ENCODE measurements at places on chromosomes 1 and 21. TPM values are rescaled to one million over a fixed set of nuclear protein-coding genes. Genes with fewer than 3 reads are reported as not detected.

DNA sequence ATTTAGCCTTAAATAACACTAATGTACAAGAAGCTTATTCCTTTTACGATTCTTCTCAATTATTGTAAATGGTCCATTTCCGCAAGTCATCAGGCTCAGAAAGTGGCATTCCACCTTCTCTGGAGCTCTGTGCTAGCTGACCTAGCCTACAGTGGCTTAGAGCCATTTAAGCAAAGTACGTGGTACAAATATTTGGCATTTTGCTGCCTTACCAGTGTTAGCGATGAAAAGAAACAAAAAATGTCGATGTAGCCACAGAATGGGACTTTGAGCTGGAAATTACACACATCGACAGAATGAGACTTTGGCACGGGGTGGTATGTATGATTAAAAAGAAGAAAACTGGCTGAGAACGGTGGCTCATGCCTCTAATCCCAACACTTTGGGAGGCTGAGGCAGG, 26.1 kb downstream of the OVAAL start:
- DNase-seq = no peak

- no peak for DNase-seq
These were observed 235.6 kb downstream of the NPHP4 start for GRCh38 chr1:5756434-5757186.

DNA sequence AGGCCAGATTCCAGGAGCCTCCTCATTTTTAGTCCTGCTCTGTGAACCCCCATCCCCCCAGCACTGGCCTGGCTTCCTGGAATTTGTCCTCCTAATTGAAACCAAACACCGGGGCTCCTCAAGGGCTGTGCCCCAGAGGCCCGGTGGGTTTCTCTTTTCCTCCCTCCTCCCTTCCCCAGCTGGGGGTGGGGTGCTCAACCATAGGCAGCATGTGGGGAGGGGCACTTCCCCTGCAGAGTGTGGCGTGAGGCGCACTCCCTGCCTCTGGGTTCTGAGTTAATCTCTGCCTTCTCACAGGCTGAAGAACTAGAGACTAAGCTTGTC, 67.5 kb upstream of the ACOT11 start:
- DNase-seq = no peak

DNA sequence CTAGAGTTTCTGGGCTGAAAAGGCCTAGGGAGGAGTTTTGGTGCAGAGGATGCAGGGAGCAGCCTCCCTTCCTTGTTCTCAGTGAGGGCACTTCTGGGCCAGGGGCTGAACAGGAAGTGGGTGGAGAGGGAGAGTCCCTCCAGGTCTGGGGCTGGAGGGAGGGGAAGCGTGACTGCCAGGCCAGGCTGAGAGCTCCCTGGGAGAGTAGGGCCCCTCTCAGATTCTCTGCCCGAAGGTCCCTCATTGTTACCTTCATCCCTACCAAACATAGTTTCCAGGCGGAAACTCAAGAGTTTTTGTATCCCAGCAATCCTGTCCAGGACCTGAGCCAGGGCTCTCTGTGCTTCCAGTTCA, 36.8 kb downstream of the CITED4 start:
- DNase-seq = no peak

DNA sequence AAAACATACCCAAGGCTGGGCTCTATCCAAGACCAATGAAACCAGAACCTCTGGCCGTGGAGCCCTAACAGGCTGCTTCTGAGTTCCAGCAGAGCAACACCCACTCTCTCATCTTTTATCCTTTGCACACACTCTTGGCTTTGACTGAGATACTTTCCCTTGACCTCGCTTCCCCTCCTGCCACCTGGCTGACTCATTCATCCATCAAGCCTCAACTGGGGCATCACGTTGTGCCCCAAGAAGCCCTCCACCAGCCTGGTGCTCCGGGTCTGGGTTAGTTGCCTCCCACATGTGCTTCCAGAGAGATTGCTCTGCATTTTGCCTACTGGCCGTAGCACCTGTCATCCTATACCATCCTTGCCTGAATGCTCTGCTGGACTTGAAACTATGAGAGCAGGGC, 34.5 kb upstream of the SERBP1 start:
- DNase-seq = no peak

DNA sequence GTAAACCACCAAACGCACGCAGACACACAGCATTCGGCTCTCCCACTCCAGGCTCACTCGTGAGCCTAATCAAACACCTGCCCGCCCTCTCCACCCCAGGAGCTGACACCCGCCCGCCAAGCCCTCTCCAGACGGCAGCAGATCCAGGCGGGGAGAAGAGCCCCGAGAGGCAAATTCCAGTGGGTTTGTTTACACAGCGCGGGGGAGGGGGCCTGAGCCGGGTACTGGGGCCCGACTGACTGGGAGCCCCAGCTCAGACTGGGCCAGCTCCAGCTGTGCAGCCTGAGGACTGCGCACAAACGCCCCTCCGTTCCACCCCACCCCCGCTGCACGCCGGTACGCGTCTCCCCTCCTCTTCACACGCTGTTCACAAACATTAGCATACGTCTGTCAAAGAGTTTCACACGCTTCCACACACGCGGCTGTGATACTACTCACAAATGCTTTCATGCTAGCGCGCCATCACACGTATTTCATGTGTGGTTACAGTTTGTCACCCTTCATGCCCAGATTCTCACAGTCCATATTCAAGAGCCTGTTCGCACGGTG, 1.0 kb upstream of the EFNA1 start:
- DNase-seq = peak; percentile 52

DNA sequence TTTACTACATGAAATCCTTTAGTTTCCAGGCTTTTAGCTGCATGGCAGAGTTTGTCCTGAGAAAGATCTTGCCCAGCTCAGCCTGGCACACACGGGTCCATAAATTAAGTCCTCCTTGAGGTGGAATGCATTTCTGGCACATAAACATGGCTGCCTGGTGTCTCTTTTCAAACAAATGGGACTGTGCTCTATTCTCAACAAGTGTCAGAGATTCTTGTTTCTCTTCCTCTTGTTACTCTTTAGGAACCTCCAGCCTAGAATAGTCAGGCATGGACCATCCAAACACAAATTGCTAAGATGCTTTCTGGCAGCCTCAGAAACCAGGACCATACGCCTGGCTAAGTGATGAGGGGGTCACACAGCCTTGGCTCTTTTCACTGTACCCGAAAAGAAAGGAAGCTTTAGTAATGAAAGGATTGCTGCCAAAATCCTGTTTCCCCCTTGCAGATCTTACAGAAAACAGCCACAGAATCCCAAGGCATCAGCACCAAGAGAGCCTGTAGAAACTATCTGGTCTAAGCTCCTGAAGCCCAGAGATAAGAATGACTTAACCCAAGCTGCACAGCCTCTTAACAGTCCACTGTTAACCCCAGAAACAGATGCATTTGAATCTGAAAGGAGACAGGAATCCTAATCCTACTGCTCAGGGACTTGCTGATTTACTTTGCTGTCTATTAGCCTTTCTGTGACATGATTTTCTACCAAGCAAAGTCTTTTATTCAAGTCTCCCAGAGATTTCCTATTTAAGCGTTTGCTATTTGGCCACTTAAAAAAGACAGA, 31.9 kb upstream of the NRDC start:
- DNase-seq = no peak

- DNase-seq = peak; percentile 38
These were observed at the start of gene AVPR1B for GRCh38 chr1:206117151-206117948. AVPR1B (minus strand) TSS chr1:206117388; CDS start chr1:206116890, 498 bp downstream.

- DNase-seq = peak; percentile 28
These were observed 696 bp downstream of the GUK1 start for GRCh38 chr1:228140724-228141225.

DNA sequence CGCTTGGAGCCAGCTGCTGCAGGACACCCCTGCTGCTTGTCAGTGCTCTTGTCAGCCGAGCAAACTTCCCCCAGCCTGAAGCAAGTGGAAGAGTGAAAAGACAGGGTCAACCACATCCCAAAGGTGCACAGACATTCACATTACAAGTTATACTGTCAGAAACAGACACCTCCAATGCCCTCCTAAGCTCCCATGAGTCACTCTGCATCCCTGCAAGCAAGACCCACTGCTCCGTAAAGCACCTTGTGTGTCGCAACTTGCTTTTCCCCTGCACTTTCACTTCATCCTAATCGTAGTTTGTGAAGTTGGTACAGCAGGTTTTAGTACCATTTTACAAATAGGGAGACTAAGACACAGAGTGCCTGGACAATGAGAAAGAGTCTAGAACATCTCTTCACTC, 51.1 kb downstream of the KCNH1 start:
- no peak for DNase-seq

- no peak for DNase-seq
These were observed 41.6 kb upstream of the SLC6A9 start for GRCh38 chr1:44072821-44073220.

- DNase-seq = no peak
These were observed 49.0 kb downstream of the CACHD1 start for GRCh38 chr1:64518692-64519481.

DNA sequence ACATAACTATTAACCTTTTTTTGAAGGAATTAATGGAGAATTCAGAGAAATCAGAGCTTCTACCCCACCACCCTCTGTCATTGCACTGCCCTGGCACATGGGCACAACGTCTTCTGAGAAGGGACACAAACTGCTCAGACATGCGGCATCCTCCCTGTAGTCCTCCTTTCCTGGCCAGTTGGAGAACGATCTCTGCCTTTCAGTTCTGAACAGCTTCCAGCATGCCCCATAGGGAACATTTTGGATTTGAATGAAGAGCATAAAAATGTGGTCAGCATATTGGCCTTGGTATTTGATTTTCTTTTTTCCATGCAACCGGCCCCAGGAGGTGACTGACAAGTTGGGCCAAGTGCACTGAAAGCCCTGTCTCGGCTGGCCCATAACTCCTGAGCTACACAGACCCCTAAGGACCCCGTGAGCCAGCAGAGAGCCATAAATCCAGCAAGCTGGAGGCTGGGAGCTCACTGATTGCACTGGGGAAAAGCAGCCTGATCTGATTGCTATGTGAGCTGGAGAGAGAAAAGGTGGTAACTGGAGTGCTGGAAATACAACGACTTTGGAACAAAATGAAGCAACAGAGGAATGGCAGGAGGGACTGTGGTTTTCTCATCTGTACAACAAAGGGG, 10.9 kb upstream of the BLACAT1 start:
- no peak for DNase-seq

GRCh38 chr1:23544444-23545389, 13.7 kb upstream of the E2F2 start:
- peak; percentile 86 for DNase-seq

GRCh38 chr1:31509124-31510072, 66.9 kb upstream of the TINAGL1 start:
- peak; percentile 22 for DNase-seq

- no peak for DNase-seq
These were observed 80.3 kb upstream of the ETS2 start for GRCh38 chr21:38725196-38726157.

- DNase-seq = no peak
These were observed 32.5 kb downstream of the MACF1 start for GRCh38 chr1:39236971-39237370.

GRCh38 chr21:28068455-28069358, 924.0 kb downstream of the LTN1 start:
- no peak for DNase-seq

DNA sequence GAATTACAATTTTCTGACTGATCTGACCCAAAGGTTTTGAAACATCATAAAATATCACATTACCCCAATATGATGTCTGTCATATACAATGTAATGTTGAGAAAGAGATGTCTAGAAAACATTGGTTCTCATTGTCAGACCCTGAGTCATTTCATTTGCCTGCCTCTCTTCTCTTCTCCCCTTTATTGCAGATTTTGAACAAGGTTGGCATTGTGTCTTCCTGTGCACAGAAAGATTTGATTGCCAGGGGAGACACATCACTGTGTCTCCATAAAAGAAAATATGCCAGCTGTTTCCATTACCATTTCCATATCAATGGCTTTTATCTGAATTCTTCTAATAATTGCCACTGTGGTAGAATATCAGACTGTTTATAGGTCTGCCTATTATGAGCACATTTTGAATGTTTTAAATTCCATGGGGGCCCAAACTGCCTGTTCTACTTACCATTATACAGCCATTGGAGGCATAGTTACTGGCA, 65.6 kb downstream of the IFI44 start:
- no peak for DNase-seq

GRCh38 chr21:45975020-45975666, 6.4 kb upstream of the COL6A1 start:
- no peak for DNase-seq

- no peak for DNase-seq
These were observed 94.6 kb upstream of the TENT5C start for GRCh38 chr1:117511273-117511672.

- no peak for DNase-seq
These were observed 43.6 kb upstream of the DR1 start for GRCh38 chr1:93302078-93302477.

- DNase-seq = no peak
These were observed 14.7 kb downstream of the ZNF648 start for GRCh38 chr1:182046763-182047162.

DNA sequence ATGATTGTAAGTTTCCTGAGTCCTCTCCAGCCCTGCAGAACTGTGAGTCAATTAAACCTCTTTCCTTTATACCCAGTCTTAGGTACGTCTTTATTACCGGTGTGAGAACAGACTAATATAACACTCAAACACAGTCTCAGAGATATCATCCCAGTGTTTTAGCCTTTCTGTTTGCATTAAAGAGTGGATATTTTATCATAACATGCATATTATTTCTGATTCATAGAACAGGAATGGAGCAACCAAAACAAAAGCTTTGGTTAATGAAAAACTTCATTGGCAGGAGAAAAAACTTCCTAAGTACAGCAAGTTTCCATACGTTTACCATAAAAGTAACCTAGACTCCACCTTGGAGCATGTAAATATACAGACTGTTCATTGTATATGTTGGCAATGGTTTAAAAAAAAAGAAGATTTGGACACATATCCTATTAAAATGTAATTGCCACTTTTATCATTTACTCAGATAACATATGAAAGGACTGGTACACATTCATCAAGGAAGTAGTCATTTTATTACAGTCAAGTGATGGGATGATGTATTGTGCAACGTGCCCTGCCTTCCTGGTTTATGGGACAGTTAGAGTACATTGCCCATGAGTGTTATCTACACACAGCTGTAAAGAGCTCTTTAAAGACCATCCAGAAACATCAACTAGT, 144.8 kb downstream of the ETS2 start:
- peak; percentile 91 for DNase-seq

GRCh38 chr1:24711329-24711728, 33.9 kb upstream of the CLIC4 start:
- DNase-seq = no peak

- DNase-seq = peak; percentile 71
These were observed 50.8 kb downstream of the PAX7 start for GRCh38 chr1:18681423-18681835.

The GORAB gene
- 2.6 TPM for total RNA-seq

The RPS27 gene
- total RNA-seq = 2,282 TPM

The LRRC38 gene
- not detected for total RNA-seq

The CAPN9 gene
- 1.8 TPM for total RNA-seq

The PBX1 gene
- 5.1 TPM for total RNA-seq

The RGS4 gene
- not detected for total RNA-seq

The CHIA gene
- total RNA-seq = not detected

The OTUD3 gene
- total RNA-seq = 3.7 TPM

The C1orf198 gene
- total RNA-seq = 35.0 TPM

The LCE1F gene
- not detected for total RNA-seq

The F3 gene
- total RNA-seq = 5.5 TPM

The APCS gene
- not detected for total RNA-seq

The TMPRSS15 gene
- not detected for total RNA-seq

The EXOSC10 gene
- total RNA-seq = 50.5 TPM

The HES3 gene
- total RNA-seq = not detected

The BCAN gene
- not detected for total RNA-seq
